ENCODE measurements at places on chromosomes 13 and 19.

DNA sequence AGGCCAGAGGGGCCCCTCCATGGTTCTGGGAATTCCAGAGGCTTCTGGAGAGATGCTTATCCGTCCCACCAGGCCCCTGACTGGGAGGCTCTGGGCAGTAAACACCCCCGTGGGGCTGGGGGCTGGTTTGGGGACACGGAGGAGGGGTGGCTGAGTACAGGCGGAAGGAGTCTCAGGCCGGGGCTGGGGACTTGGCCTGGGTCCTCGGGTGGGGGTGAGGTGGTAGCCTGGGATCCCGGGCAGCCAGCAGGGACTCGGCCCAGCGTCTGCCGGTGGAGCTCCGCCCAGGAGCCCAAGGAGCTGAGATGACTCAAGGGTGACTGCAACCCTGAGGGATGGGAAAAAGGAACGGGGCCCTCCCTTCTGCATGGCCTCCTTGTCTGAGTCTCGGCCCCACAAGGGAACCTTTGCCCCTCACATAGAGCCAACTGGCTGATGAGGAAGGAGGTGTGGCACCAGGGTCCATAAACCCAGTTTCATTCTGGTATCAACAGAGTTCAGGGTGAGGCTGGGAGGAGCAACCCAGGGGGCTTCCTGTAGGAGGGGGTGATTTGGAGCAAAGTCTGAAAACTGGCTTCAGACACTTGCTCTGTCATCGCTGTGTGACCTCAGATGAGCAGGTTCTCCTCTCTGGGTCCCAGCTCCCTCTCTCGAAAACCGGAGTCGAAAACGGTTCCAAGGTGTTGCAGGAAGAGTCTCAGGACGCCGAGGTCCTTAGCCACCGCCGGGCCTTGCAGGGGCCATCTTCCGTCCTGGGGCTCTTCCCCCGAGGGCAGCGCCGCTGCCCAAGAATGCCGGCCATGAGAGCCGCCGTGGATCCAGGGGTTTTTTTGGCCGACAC, 809 bp downstream of the MISP start:
- DNase-seq = no peak

GRCh38 chr19:43354305-43354627, 780 bp downstream of the CD177 start:
- DNase-seq = no peak

GRCh38 chr13:58704953-58705352, 1073.4 kb downstream of the PCDH17 start:
- DNase-seq = no peak

DNA sequence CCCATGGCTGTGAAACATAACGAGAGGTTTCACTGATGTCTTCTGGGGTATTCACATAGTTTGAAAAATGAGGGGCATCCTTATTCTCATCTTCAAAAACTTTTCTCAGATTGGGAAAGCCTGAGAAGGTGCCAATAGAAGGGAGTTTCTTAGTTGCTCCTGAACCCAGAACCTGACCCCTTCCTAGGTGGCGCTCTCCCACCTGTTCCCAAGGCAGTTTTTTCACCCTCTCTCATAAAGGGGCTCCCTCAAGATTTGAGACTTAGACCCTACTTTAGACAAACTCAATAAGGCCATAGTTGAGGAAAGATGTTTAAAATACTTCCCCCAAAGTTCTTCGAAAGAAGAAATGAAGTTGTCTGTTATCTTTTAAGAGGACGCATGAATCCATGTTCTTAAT, 142.2 kb downstream of the FGF9 start:
- no peak for DNase-seq

DNA sequence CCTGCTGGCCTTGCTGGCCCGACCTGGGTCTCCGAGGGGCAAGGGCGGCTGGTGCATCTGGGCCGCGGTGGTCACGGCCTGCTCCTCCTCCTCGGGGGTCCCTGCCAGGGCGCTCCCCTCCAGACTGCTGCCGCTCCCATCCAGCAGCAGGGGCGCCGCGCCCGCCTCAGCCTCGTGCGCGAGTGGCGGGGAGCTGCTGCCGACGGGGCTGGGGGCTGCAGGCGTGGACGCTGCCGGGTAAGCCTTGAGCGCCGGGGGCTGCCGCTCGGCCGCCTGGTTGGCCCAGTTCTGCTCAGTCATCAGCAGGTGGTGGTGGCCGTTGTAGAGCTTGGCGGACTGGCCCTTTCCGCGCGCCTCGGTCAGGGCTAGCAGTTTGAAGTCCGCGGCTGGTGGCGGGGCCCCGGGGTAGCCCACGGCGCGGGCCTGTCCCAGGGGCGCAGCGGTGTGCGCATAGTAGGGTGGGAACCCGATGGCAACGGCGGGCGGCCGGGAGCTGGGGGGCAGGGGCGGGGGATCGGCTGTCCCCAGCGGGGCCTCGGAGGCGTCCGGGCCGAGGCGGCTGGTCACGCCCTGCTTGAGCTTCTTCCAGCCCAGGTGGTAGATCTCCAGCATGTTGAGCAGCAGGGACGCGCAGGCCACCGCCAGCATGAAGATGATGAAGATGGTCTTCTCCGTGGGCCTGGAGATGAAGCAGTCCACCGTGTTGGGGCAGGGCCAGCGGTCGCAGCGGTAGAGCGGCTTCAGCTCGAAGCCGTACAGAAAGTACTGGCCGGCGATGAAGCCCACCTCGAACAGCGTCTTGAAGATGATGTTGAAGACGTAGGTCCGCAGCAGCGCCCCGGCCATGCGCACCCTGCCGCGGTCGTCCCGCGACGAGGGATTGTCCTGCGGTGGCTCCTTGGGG, 18.6 kb downstream of the GJA3 start:
- DNase-seq = no peak

GRCh38 chr19:661427-662196, 1.4 kb downstream of the RNF126 start:
- DNase-seq = no peak

DNA sequence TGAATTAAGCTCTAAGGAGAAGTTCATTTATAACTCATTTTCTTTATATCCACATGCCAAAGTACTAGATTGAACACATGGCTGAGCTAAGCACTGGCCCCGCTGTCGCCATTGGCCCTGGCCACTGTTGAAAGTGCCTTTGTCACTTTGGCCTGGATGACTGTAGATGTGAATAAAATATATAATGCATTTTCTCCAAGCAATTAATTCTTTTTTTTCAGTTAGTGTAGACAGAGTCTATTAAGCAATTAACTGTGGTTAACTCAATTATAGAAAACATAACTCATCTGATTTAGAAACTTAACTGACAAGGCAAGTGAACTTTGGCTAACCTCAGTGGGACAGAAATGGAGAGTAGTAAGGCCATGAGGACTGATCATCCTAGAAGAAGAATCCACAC, 965.6 kb downstream of the EFNB2 start:
- no peak for DNase-seq

GRCh38 chr13:93309886-93310523, 83.4 kb downstream of the GPC6 start:
- no peak for DNase-seq

DNA sequence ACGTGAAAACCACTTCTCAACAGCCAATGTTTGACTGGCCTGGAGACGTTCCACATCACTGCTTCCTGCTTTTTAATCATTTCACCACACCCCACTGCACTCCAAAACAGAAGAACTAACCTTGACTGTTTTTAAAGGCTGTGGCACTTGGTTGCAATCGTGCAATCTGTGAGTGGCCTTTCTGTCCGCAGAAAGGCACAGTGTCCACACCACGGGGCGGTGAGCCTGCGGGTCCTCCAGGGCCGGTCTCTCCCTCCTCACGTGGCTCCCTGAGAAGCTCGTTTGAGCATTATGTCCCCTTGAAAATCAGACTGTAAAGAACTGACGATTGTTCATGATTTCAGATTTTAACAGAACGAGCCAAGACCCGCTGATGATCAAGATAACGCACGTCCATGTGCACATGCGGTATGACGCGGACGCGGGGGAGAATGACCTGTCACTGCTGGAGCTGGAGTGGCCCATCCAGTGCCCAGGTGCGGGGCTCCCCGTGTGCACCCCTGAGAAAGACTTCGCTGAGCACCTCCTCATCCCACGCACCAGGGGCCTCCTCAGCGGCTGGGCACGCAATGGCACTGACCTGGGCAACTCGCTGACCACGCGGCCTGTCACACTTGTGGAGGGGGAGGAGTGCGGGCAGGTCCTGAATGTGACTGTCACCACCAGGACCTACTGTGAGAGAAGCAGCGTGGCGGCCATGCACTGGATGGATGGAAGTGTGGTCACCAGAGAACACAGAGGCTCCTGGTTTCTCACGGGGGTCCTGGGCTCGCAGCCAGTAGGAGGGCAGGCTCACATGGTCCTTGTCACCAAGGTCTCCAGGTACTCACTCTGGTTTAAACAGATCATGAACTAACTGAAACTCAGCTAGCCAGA, 13.0 kb downstream of the PROZ start:
- no peak for DNase-seq

DNA sequence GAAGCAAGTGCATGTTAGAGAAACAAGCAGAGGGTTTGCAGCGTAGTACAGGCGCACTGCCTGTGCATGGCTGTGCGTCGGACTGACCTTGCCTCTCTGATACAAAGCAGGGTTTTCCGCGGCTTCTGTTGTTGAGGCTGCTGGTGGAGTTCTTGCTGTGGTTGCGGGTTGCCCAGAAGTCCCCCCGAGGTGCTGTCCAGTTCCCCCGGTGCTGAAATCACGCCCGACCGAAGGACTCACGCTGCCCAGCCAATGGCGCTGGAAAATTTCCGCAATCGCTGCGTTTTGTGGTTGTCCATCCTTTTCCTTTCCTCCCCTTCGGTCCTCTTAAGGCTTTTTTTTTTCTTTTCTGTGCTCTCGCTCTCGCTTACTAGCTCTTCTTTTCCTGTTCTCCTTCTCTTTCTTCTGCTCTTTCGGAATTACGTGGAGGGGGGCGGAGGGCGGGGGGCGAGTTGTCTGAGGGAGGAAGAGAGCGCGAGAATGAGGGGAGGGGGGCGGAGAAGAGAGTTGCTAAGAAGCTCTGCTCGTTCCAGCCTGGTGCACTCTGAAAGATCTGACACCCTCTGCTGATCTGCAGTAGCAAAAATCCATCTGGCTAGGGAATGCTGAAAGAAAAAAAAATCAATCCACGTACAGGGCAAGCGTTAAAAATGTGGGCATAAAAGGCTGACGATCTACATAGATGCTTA, at the start of gene SLITRK1:
Gene SLITRK1, minus strand, starts transcription at position 558 of the 689 bp plus-strand sequence. CDS start 967 bp downstream, outside the sequence.
- DNase-seq = no peak

- no peak for DNase-seq
Measured at GRCh38 chr19:47098608-47099007, 15.0 kb downstream of the ZC3H4 start.

GRCh38 chr19:15374105-15374651, 5.4 kb downstream of the AKAP8 start:
- DNase-seq = no peak

- no peak for DNase-seq
Measured at GRCh38 chr13:26325876-26326275, 71.9 kb downstream of the CDK8 start.

- no peak for DNase-seq
Measured at GRCh38 chr13:94239135-94239534, 240.3 kb downstream of the DCT start.

DNA sequence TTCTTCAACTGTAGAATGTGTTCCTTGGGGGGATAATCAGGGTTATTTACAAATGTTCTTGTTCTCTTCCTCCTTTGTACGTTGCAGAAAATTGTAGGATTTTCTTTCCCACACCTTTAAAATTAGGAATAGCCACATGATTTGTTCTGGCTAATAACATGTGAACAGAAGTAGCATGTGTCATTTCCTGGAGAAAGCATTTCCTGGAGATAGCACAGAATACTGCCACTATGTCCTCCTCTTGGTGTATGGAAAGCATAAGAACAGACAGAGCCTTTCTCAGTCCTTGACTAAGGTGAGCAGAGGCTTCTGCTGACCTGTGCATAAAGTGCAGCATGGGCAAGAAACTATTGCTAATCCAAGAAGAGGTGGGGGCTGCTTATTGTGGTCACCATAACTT, 101.8 kb downstream of the FAM216B start:
- no peak for DNase-seq

- no peak for DNase-seq
Measured at GRCh38 chr13:94656766-94657165, 55.1 kb downstream of the GPR180 start.

- DNase-seq = no peak
Measured at GRCh38 chr19:53621885-53622740, 9.7 kb upstream of the DPRX start.

GRCh38 chr13:50200569-50200968, 185.3 kb downstream of the KCNRG start:
- no peak for DNase-seq

GRCh38 chr19:13493516-13494310, 12.6 kb downstream of the CACNA1A start:
- no peak for DNase-seq

GRCh38 chr19:10271543-10272086, 695 bp downstream of the ICAM1 start:
- no peak for DNase-seq

- no peak for DNase-seq
Measured at GRCh38 chr13:97058926-97059325, 64.7 kb upstream of the OXGR1 start.

- no peak for DNase-seq
Measured at GRCh38 chr13:98310485-98311199, 133.6 kb upstream of the RNF113B start.

GRCh38 chr19:5480427-5480836, 25.2 kb downstream of the ZNRF4 start:
- DNase-seq = no peak

GRCh38 chr19:23273022-23273589, 22.9 kb upstream of the ZNF724 start:
- no peak for DNase-seq

GRCh38 chr19:51122112-51122981, 2.4 kb upstream of the SIGLEC9 start:
- no peak for DNase-seq

- DNase-seq = no peak
Measured at GRCh38 chr13:34696296-34696695, 245.8 kb upstream of the NBEA start.

DNA sequence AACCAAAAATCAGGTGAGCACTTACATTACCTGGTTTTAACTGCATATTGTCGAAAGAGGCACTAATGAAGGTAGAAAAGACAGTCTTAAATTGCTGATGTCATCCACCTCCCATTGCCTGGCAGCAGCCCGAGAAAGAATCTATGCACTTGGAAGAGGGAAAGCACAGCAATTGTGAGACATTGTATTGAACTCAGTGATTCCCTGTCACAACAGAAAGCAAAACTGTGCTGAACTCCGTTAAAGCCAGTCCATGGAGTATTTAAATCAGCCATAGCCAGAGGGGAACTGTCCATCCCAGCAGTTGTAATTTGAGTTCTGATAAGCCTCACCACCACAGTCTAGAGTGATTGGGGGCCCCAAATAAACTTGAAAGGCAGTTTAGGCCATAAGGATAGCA, 466.6 kb upstream of the PCDH9 start:
- DNase-seq = no peak

DNA sequence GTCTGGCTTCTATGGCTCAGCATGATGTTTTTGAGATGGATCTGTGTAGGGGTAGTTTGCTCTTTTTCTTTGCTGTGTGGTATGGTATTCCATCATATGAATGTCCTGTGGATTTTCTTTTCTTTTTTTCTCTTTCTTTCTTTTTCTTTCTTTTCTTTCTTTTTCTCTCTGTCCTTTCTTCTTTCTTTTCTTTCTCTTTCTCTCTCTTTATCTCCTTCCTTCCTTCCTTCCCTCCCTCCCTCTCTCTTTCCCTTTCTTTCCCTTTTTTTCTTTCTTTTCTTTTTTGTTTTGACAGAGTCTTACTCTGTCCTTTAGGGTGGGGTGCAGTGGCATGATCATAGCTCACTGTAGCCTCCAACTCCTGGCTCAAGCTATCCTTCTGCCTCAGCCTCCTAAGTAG, 9.0 kb upstream of the HNRNPUL1 start:
- no peak for DNase-seq

GRCh38 chr13:38514575-38514974, 164.9 kb downstream of the UFM1 start:
- DNase-seq = no peak
